ENCODE measurements at places on chromosomes 3 and 15.

- no peak for DNase-seq
Observed at GRCh38 chr15:70102827-70103226, 5.1 kb upstream of the TLE3 start.

- DNase-seq = no peak
Observed at GRCh38 chr15:36643551-36643950, 64.1 kb downstream of the CDIN1 start.

- no peak for DNase-seq
Observed at GRCh38 chr3:190175490-190175889, 54.8 kb upstream of the P3H2 start.

DNA sequence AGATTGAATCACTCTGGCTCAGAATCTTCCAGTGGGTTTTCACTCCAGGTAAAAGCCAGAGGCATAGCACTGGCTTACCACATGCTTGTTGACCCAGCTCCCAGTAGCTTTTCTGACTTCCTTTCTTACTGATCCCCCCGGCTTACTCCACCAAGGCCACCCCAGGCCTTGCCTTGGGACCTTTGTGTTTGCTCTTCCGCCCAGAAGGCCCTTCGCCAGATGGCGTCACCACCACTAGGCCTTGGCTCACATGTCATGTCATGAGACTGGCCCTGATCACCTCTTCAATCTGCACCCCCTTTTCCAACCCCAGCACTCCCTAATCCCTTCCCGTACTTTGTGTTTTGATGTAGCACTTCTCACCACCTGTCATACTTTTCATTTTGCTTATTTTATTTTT, 98.5 kb upstream of the UMPS start:
- DNase-seq = no peak

DNA sequence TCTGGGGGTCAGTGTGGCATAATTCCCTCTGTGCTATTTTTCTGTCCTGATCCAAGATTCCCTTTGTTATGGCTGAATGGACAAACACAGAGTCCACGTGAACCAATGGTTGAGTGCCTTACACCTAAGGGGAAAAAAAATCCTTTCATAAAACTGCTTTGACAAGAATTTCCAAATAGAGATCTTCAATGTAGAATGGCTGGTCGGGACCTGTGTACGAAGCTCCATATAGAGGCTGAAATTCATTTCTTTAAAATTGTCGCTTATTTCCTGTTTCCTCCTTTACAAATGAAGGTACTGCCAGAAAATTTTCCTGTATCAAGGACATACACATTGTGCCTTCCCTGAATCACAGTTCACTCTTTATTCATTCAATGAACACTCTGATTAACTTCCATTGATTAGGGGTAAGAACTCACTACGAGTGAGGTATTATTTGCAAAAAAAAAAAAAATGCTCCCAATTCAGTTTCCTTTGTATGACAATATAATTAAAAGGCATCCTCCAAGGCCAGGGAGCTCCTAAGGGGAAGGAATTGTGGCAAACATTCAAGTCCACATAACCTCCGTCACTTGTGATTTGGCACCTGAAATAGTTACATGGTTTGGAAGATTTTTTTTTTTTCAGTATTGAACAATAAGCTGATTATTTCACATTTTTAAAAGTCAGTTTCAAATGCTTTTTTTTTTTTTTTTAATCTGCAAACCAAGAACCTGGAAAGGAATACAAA, 293.8 kb downstream of the MEX3B start:
- DNase-seq = no peak

GRCh38 chr15:75663931-75664421, 16.3 kb downstream of the SNX33 start:
- DNase-seq = no peak

- DNase-seq = no peak
Observed at GRCh38 chr15:93146196-93146595, 57.2 kb upstream of the RGMA start.

All from NCI-H774 (cell line).